Bronchial epithelial cell (primary cell): ENCODE measurements at places on chromosomes 7 and 10.
A peak's percentile ranks its signal among the peaks of the same experiment; 100 is the strongest.

GRCh38 chr10:124739119-124739921 lies 4.9 kb downstream of the FAM53B start:
- peak; percentile 21 for DNase-seq

DNA sequence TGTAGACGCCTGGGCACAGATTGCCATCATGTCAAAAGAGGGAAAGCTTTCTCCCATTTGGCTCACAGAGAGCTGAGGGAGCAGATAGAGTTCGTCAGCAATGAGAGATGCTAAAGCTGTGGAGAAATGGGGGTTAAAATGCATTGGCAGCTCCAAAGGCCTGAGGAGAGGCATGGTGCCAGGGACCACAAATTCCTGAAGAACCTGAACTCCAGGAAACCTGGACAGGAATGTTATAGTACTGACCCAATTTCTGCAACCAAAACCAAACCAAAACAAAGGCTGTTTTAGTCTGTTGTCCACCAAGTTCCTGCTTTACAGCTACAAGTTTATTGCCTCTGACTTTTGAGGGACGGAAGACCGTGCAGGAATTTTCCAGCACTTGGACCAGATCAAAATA lies 575.7 kb downstream of the REEP3 start:
- DNase-seq = no peak

- no peak for DNase-seq
These were observed 92.5 kb upstream of the INHBA start for GRCh38 chr7:41795276-41795833.

DNA sequence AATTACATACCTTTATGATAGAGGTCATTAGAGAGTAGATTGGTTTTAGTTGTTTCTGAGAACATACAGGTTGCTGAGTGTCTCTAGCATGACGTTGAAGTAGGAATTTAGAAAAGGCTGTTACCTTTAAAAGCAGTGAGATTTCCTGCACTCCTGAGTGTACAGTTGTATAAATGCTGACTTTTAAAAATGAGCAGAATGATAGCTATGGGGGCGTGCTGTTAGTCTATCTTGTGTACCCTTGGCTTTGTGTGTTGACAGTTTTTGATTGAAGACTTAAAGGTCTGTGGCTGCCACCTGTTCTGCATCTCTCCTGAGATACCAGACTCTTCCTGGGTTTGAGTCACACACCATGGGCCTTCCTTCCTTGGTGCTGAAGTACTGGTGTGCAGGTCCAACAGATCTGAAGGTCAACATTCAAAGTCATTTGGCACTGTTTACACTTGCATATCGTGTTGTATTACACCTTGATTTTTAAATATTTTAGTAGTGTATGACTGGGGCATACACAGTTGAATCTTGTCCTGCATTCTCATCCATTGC lies 23.8 kb downstream of the DNAJB6 start:
- no peak for DNase-seq

- no peak for DNase-seq
These were observed 398.8 kb upstream of the KLF6 start for GRCh38 chr10:4183761-4184261.

DNA sequence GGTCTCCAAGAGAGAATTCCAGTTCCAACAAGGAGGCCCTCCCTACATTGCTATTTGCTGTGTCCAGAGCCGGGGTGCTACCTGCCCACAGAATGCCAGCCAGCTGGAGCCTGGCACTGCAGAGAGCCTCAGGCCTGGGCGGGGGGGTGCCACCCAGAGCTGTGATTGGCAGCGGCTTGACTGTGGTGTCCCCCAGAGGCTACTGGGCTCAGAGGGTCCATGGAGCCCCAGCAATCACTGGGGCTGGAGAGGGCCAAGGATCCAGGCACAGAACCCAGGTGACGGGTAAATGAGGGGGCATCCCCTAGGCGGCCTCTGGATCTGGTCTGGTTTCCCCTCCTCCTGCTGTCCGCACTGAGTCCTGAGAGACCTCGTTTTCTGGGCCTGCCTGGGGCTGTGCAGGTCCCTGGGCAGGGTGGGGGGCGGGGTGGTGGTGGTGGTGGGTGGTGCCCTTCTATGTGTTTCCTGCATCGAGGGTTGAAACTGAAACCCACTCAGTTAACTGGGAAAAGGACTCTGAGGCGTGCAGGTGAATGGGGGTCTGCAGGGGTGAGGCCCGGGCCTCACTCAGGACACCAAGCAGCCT lies 12.6 kb downstream of the DPYSL4 start:
- DNase-seq = no peak

DNA sequence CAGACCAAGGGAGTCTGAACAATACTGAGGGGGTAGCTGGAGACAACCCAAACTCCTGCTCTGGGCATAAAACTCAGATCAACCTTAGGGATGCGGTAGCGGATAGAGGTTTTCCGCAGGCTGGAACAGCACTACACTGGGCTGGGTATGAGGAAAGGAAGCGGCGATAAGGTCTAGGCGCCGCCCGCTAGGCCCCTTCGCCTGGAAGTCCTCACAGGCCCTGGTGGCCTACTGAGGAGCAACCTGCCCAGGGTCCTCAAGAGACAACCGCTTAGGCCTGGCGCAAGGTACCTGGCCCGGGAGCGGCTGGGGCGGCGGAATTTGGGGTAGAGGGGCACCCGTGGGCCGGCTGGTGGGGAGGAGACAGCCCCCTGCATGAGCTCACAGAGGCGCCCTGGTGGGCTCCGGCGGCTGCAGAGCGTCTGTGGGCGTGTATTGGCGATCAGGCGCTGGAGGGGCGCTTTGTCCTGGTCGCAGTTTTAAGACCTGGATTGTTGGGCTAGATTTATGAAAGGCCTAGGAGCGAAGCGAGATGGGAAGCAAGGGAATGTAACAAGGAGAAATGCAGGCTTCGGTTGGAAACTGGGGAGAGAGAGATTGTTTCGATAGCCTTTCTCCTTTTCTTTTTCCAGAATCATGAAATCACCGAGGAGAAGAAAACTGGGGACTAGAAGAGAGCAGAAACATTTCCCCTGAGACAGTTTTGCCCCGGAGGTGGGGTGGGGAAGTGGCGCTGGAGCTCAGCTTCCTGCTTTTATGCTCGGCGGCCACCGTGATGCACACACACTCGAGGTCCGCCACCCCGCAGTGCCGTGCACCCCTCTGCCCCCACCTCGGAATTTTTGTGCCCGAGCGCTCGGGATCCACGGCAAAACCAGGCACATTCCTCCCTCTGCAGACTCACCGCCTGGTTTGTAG lies 2.4 kb upstream of the NKX2-3 start:
- DNase-seq = no peak

DNA sequence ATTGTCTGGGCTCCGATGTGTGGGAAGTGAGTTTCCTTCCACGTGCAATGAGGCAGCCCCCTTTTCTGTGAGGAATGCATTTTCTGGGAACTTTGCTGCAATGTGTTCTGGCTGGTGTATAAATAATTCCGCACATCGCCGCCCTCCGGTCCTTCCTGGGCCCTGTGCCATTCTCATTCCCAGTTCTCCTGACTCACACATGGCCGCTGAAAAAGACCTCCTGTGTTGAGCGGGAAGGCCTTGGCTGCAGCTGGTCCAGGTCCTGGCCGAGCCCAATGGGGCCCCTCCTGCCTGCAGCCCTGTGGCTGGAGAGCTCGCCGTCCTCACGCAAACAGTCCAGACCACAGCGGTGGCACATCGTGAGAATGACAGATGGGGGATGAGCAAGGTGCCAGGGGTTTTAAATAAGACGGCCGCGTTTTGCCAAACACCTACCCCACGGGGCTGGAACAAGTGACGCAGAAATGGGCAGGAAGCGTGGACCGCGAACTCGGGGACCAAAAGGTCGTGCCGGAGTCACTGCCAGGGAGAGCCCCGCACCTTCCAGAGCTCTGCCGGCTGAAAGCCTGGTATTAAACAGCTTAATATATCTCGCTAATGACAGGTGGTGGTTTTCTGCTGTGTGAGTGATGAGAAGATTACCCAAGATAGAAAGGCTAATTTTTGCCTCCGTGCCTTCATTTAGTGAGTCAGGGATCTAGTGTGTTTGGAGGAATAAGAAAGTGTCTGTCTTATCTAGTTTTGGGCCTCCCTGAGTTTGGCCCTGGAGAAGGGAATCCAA lies 37.0 kb downstream of the FAM20C start:
- no peak for DNase-seq

GRCh38 chr10:75766106-75766505 lies 334.7 kb downstream of the LRMDA start:
- no peak for DNase-seq

DNA sequence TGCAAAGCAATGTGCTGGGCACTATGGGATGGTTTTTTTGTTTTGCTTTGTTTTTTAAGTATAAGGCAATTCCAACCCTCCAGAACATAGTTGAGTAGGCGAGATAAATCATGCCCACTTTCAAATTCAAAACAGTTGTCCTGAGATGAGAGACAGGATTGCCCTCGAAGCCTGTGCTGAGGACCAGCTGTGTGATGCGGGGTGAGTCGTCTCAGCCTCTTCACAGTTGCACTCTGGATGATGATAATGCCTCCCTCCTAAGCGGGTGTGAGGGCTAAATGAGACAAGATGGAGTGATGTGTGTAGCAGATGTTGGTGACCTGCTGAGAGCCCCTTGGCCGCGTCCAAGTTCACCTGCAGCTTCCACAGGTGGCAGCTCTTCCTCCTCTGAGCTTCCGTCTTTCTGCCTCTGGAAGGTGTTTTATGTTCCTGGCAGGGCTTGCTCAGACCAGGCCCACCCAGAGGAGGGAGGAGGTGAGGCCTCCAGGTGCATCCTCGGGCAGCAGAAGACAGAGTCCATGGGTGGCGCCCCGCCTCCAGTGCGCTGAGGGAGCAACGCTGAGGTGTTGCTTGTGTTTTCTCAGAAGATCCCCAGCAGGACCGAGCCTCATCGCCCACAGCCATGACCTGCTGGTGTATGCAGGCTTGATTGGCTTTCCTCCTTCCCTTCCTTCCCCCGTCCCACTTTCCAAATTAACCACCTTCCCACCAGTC lies 30.6 kb downstream of the ECHDC3 start:
- no peak for DNase-seq

DNA sequence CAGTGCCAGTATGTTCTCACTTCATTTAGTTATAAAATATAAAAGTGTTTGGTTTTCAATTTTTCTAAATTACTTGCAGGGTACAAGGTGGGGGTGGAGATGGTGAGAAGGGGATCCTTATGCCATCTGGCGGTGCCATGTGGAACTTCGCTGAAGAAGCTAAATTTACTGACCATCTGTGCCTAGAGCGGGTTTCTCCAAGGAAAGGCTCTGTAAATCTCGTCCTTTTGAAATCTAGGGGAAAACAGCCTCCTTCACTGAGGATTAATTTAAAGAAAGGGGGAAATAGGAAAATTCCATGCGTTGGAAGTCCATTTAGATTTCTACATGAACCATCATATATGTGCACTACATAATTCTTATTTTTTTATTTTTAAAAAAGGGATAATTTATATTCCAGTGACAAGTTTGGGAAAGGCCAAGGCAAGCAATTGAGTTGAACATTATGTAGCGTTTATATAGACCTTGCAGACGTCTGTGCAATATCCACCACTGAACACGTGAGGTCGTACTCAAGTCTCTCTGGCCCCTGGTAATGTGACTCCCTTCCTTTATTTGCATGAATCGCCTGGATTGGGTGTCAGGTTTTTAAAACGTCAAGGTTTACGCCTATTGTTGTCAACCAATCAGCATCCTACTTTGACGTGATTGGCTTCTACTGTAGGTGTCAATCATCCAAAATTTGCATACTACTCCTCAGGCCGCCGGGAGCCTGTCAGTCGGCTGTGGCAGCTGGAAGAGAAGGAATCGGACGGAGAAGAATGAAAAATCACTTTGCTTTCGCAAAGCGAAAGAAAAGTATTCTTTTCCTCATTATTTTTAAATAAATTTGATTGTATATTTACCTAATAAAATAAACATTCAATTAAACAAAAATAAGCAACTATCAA lies 297.1 kb upstream of the NFE2L3 start:
- DNase-seq = peak; percentile 86

DNA sequence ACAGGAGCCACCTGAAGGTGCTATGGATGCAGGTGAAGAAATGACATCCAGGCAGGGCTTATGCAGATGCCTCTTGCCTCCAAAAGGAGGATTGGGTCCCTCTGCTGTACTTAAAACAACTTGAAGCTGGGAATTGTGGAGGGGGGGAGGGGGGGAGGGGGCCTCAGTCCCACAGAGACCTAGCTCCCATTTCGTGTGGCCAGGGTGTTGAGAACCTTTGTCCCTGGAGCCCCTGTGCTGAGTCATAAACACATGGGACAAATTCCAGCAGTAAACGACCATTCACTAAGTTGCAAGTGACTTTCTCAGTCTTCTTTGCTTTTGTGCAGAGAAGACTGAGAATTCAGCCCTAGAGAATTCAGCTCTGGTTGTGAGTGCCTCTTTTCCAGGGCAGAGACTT lies 96.5 kb upstream of the PODXL start:
- no peak for DNase-seq

- DNase-seq = no peak
These were observed 38.0 kb upstream of the TARP start for GRCh38 chr7:38311329-38311937.

DNA sequence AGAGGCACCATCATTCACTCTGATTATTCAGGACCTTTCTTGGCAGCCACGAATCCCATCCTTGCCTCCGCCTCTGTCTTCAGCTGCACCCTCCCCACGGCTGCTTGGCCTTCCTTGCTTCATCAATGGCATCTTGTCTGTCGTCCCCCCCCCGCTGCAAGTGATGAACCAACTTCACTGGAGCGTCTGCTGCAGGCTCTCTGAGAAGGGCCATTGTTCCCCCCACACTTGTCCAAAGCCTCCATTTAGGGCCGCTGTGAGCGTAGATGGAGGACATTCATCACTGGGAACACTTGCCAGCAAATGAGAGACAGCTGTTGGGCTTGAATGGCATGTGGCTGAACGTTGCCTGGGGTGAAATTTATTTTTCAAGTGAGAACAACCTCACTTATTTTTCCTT lies 20.1 kb downstream of the AFAP1L2 start:
- DNase-seq = no peak
